ENCODE measurements at places on chromosomes 6 and 20.

DNA sequence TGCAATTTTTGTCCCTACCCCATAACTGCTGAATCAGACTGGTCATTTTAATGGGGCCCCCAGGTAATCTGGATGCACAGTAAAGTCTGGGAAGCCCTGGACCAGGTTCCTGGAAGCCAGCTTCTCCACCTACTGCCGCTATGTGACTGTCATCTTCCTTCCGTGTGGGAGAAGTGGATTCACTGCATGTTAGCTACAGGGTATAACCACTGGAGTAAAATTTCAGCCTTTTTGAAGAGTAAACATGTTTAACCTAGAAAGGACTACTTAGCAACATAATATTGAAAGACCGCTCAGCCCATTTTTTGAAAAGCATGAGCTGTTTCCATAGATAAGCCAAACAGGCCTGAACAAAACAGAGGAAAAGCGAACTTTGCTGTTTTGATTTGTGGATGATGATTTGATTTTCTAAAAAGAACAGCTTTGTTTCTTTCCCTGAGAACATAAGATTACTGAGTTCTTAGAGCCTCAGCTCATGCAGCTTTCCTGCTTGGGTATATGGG is 208.1 kb downstream of the PLCB4 start:
- DNase-seq: no peak

DNA sequence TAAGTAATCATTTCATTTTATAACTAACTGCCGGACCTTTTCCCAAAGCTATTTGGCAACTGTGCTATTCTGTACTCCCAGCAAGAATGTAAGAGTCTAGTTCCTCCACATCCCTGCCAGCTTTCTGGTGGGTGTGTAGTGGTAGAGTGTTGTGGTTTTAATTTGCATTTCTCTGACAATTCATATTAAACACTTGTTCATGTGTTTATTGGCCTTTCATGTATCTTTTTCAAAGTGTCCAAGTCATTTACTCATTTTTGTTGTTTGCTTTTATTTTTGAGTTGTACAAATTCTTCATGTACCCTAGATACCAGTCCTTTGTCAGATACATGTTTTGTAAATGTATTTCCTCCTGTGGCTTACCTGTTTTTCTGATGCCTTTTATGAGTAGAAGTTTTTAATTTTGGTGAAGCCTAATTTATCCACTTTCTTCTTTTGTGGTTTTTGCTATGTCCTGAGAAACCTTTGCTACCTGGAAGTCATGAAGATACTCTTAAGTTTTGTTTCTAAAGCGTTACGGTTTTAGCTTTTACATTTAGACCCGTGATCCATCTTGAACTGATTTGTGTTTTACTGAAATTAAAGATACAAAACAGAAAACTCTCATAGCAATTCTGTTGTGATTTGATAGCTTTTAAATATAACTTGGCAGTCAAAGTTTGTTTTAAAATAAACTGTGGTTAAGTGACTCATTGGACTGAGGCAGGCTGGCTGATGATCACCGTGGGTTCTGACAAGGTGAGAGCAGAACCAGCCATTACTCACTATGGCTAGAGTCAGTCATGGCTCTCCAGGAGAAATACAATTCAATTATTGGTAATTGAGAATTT is 8.0 kb downstream of the MYLIP start:
- DNase-seq: no peak

GRCh38 chr20:8633366-8633765 is 435.5 kb upstream of the PLCB4 start:
- no peak for DNase-seq

- no peak for DNase-seq
Measured at GRCh38 chr20:16947479-16947878, 199.3 kb downstream of the OTOR start.

GRCh38 chr20:19347943-19348456 is 135.6 kb downstream of the SLC24A3 start:
- DNase-seq: no peak

DNA sequence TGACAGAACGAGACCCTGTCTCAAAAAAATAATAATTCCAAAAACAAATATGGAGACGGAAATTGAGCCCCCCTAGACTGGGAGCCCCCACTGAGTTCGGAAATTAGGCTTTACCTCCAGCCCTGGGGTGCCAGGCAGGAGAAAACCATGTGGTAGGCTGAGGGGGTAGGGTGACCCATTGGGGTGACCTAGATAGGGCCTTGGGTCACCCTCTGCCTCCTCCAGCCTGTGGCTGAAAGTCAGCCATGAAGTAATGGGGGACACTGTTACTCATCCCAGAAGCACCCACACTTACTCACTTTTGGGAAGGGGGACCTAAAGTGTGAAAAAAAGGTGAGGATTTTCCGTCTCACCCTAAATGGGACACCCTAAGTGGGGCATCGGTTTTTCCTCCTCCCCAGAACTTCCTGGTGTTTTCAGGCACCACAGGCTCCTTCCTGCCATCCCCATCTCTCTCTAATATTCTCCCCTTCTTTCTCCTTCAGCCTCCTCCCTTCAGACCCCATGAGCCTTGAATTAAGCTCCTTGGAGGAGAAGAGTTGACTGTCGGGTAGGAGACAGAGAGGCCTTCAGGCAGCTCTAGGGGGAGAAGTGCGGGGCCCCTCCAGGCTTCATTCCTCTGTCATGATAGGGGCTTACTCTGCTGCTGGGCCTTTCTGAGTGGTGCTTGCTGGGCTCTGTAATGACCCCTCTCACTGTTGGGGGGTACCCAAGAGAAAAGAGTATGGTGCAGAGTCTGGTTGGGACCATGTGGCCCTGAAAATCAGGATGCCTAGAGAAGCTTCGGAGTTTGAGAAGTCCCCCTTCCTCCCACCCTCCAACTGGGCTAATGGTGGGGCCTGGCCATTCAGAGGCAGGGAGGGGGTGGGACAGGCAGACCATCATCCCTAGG is 2.4 kb downstream of the LTB start:
- no peak for DNase-seq

DNA sequence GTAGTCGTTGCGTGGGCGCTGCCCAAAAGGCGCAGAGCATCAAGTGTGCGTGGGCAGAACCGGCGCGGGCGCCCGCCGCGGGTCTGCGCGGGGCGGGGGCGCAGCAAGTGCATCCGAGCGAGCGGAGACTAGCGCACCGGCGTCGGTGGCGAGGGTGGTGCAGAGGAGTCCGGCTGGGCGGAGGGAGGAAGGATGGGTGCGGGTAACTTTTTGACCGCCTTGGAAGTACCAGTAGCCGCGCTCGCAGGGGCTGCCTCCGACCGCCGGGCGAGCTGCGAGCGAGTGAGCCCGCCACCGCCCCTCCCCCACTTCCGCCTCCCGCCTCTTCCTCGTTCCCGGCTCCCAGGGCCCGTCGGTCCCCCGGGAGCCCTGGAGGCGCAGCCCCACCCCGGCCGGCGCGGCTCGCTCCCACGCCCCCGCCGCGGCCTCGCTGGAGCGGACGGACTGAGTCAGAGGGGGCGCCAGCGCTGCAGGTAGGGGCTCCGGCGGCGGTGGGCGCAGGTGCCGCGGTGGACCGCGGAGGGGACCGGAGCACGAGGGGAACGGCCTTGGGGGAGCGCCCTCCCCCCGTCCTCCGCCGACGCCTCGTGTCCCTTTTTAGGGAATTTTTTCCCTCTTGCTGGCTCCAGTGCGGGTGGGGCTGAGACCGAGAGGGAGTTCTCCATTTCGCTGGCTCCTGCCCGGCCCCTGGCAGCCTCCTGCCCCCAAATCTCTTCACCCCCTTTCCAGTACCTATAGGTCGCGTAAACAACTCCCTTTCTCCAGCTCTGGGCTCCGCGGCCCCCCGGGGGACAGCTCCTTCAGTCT is 1.6 kb upstream of the DBNDD2 start:
- no peak for DNase-seq

- no peak for DNase-seq
Measured at GRCh38 chr6:10413262-10413849, 1.5 kb downstream of the TFAP2A start.

DNA sequence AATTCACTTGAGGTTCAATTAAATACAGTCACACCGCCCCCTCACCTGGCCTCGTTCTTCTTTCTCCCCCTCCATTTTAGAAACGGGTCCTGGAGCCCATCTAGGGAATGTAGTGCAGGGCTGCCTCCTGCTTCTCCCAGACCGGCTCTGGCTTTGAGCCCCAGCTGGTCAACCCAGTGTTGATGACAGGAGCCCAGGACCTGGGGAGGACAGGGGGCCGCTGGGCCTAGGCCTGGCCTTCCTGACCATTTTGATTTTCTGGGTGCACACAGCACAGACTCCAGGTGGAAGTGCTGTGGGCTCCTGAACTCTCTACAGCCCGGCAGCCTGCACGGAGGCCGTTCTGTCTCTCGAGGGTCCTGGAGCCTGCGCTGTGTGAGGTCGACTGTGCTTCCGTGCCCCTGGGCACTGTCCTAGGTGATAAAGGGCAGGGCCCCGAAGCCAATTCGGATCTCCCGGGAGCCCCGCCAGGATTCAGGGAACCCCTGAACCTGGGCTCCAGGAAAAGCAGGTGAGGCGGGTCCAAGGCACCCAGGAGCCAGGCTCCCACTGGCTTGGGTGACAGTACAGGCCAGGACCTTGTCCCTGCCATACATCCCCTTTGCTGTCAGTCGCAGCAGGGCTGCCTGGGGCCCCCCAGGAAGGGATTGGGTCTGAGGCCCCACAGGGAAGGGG is 23.3 kb downstream of the NPEPL1 start:
- no peak for DNase-seq

GRCh38 chr6:109306733-109307132 is 75.5 kb downstream of the CD164 start:
- DNase-seq: no peak

DNA sequence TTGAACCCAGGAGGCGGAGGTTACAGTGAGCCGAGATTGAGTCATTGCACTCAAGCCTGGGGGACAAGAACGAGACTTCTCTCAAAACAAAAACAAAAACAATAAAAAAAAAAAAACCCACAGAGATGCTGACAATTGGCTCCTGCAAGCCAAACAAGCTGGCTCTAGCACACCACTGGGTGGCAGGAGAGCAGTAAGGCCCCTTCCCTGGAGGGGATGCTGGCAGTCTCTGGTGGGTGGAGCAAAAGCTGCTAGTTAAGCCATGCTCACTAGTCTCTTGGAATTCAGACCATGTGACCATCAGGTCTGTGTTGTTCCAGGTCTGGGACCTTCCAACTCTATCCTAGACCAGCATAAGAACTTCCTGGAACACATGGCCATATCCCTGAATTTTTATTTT is 18.9 kb upstream of the DSN1 start:
- DNase-seq: no peak

DNA sequence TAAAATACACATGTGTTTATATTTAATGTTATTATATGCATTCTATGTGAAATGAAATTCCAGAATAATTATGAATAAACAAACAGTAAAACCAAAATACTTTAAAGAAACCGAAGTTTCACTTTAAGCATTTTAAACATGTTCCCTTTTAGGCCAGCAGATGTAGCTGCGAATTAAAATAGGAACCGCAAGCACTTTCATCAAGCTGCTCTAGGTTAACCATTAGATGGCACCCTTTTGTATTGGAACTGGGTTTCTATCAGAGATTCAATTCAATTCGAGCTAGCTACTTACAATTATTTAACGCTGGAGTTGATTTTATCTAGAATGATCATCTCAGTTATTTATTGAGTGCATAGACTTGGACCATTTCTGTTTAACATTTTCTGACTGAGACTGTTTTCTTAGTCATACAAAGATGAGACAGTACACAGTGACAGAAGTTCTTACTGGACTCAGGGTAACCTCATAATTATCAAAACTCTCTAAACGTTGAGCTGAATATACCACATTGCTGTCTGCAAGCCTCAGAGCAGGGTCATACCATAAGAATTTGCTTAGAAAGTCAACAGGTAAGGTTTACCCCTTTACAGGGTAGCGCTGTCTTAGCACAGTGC is 8.5 kb downstream of the TMEM242 start:
- DNase-seq: no peak

- no peak for DNase-seq
Measured at GRCh38 chr6:227074-227782, 65.1 kb upstream of the DUSP22 start.

DNA sequence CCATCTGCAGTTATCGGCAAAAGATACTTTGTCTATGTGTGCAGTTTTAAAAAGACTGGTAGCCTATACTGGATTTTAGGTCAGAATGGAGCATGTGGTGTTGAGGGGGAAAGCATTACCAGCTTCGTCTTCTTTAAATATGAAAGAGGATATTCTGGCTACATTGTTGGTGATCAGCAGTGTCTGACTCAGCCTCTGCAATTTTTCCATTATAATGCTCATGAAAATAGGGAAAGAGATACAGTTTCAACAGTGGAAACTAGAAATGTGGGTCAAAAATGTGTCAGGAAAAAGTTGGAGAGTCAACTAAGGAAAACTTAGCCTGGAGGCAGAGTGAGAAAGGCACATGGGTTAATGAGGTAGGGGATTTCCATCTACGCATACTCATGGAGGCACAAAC is 45.2 kb downstream of the HDGFL1 start:
- no peak for DNase-seq

DNA sequence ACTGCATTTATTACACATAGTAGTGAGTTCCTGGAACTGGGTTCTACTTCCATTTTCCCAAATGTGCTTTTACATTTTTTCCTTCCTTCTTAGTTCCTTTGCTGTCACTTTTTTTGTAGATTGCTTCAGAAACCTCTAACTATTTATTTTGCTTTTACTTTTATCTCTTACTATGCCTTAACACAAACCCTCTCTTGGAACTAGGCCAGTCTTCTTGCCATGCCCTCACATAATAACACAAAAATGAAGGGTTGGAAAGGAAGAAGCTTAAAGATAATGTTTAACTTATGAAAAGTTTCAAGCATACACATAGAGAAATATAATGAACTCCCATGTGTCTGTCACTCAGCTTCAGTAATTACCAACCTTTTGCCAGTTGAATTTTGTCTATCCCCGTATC is 27.1 kb downstream of the TOP1 start:
- no peak for DNase-seq

GRCh38 chr6:28207510-28208110 is 17.5 kb upstream of the ZSCAN9 start:
- DNase-seq: no peak

DNA sequence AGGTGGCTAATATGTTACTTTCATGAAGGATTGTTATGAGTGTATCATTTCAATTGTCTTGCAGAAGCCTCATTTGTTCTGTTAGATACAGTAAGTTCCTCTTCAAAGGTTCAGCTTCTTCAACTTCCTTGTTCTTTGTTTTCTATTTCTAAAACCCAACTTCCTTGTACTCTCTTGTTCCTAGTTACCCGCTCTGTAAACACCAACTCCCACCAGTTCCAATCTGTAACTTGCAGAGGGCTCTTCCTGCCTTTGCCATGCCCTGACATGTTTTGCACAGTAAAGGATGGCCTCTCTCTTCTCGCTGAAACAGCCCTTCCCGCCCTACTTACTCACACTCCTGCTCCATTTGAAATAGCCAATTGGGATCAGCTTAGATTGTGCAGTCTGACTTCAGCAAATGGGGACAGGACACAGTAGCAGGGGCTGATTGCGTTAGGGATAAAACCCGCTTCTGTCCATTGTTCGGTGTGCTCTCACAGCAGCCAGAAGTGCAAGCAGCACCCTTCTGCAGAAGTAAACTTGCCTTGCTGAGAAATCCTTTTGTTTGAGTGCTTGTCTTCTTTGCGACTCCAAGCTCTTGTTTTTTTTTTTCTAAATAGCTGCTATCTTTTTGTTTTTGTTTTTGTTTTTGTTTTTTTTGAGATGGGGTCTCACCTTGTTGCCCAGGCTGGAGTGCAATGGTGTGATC is 45.9 kb upstream of the POU5F1 start:
- DNase-seq: no peak

GRCh38 chr6:160730911-160731310 is 28.9 kb downstream of the PLG start:
- no peak for DNase-seq

- no peak for DNase-seq
Measured at GRCh38 chr20:43178080-43178479, 11.6 kb downstream of the PTPRT start.

GRCh38 chr6:154890874-154891273 is 104.2 kb upstream of the TIAM2 start:
- no peak for DNase-seq

- no peak for DNase-seq
Measured at GRCh38 chr6:116192786-116193185, 61.1 kb downstream of the TSPYL4 start.
